ENCODE measurements at places on chromosomes 4 and X. TPM values are rescaled to one million over a fixed set of nuclear protein-coding genes. Genes with fewer than 3 reads are reported as not detected.

The NXF2B gene
- not detected for total RNA-seq

The WNK3 gene
- 2.2 TPM for total RNA-seq

The SGMS2 gene
- total RNA-seq: 129 TPM

The FANCB gene
- 4.6 TPM for total RNA-seq

The DUSP9 gene
- not detected for total RNA-seq

The DDX3X gene
- total RNA-seq: 204 TPM

The SMARCA1 gene
- total RNA-seq: 79.2 TPM

The CRMP1 gene
- total RNA-seq: under 0.01 TPM

The TMEM150C gene
- total RNA-seq: 5.4 TPM

The HPGD gene
- total RNA-seq: not detected

The PCDH10 gene
- 1.3 TPM for total RNA-seq

The UGT2A3 gene
- total RNA-seq: not detected

The CYLC1 gene
- not detected for total RNA-seq

The CLCN4 gene
- total RNA-seq: 7.1 TPM

The BTC gene
- total RNA-seq: 2.8 TPM

The DRP2 gene
- total RNA-seq: 0.13 TPM

All from articular chondrocyte of knee joint (primary cell).